Motor neuron (in vitro differentiated cells): ENCODE measurements at places on chromosomes 6 and 20.
A peak's percentile ranks its signal among the peaks of the same experiment; 100 is the strongest.

- no peak for ATAC-seq
These were observed 6.1 kb downstream of the CCDC167 start for GRCh38 chr6:37493661-37493995.

- ATAC-seq = no peak
These were observed 46.8 kb downstream of the INSM1 start for GRCh38 chr20:20414640-20415220.

GRCh38 chr20:53940907-53941545 lies 129.4 kb downstream of the BCAS1 start:
- ATAC-seq = peak; percentile 4

DNA sequence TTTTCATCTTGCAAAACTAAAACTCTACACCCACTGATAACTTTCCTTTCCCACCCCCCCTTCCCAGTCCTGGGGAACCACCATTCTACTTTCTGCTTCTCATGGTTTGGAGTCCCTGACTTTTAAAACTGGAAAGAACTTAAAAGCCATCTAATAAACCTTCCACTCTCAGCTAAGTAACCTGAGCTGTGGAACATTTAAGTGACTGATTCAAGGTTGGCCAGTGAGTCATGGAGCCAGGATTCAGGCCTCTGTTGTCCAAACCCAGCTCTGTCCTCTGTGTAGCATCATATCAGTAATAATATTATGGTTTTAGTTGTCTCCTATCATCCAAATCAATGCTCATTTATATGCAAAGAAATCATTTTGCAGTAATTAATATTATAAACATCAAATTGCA lies 176.0 kb upstream of the NT5E start:
- ATAC-seq = no peak

GRCh38 chr6:152600022-152600421 lies 37.1 kb downstream of the SYNE1 start:
- no peak for ATAC-seq

- peak; percentile 92 for ATAC-seq
These were observed 373.1 kb downstream of the CD109 start for GRCh38 chr6:74069089-74069581.
